Progenitor cell of endocrine pancreas (in vitro differentiated cells): ENCODE measurements at places on chromosomes 1 and 21.

DNA sequence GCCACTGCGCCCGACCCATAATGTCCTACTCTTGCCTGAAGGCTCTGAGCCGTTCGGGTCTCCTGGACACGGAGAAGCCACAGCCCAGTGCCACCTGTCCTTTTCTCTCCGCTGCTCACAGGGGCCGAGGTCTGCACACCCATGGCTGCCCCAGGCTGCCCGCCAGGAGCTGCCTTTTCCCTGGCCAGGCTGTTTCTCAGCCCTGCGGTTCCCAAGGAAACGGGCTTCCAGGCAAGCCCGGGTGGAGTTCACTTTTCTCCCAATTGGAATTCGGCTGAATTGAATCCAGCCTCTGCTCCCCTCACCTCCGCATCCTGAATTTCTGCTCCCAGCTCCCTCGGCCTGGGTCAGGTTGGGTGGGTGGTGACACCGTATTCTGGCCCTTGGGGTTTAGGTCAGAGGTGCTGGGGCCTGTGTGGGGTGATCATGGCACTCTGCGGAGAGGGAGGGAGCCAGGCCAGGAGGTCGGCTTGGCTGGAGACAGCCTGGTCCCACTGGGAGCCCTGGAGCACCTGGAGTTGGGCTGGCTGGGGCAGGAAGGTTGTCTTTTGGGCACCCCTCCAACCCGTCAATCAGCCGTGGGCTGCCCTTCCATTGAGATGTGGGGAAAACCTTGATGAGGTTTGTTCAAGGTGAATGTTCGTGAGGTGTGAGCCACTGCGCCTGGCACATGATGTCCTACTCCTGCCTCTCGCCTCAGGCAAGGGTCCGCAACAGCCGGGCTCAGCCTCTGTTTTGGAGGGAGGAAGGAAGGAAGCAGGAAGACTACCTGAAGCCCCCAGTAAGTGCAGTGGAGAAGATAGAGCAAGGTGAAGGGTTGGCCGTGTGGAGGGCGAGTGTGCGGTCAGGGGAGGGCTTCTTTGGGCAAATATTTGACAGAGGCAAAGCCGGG lies 25.1 kb downstream of the RRP1 start:
- no peak for DNase-seq

DNA sequence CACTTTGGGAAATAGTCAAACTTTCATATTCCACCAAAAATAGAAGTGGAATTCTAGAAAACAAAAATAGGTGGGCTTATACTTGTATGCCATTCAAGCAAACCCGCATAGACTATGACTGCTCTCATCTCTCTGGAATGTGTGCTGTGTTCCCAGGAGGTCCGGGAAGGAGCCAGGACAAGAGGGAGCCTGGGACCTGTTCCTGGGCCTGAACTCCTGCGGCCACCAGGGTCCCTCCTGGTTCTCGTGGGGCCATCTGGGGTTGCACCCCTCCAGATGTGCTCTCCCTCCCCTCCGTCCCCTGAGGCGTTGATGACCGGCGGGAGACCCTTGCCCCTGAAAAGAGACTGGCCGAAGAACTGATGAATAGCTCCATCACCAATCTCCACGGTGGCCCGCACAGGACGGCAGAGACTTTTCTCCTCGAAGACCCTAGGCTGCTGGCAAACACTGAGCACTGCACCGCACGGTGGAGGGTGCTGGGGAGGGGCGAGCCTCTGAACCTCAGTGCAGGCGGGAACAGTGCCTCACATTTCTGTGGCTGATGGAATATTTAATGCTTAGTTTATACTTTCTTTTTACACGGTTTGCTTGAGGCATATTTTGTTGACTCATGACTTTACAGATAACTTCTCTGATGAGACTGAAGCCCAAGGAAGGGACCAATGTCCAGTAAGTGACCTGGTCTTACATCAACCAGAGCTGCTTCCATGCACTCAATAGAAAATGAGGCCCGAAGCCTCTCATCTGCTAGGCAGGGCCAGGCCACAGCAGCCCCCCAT lies 9.6 kb upstream of the ADARB1 start:
- no peak for DNase-seq

DNA sequence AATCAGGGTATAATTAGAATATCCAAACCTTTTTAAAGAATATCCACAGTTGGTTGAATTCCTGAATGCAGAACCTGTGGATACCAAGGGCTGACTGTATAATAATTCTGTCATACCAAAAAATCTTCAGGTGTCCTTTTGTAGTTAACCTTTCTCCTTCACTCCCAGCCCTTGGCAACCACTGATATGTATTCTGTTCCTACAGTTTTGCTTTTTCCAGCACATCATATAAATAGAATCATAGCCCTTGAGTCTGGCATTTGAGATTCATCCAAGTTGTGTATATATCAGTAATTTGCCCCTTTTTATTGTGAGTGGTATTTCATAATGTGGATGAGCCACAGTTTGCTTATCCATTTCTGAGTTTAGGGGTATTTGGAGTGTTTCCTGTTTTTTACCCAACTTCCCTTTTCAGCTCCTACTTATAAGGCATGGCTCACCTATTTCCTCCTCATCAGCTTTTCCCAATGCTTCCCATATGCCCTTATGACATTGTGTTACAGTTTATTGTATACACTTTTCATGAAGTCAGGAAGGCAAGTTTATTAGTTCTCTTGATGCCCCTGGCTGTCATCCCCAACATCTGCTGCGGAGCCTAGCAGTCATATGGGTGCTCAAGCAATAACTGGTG lies 35.0 kb upstream of the AGO1 start:
- no peak for DNase-seq

GRCh38 chr1:59596432-59596831 lies 218.3 kb upstream of the HOOK1 start:
- DNase-seq, result no peak
